GM12865 (cell line): ENCODE measurements at places on chromosomes 5 and 9.
A peak's percentile ranks its signal among the peaks of the same experiment; 100 is the strongest.

DNA sequence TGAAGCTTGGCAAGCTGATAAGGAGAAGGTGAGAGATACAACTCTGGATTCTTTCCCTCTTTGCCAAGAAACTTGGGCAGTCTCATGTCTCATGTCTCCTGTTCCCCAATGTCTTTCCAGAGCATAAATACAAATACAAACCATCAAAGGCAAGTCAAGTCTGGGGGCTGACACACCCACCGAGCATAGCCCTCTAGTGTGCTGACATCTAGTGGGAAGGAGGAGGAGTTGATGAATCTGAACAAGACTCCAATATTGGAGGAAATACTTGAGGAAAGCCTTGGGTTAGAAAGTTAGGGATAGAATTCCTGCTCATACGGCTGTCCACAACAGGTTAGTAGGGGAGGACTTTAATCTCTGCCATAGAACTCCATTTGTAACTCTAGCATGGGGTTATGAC is 8.6 kb downstream of the MLANA start:
- no peak for DNase-seq

DNA sequence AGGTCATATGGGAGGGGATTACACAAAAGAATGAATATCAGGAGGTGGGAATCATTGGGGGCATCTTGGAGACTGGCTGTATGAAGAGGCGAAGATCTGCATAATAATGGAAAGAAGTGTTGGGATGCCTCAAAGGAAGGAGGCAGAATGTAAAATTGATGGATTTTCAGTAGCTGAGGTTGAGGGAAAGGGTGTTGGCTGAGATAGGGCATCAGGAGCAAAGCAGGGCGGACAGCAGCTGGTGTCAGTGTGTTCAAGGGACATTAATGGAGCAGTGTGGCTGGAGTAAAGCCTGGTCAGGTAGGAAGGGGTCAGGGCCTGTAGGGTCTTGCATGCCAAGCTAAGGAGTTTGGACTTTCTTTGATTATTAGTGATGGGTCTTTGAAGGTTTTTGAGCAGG is 65.2 kb upstream of the TNFAIP8 start:
- DNase-seq: no peak

GRCh38 chr5:74865256-74865803 is 857 bp downstream of the FAM169A start:
- DNase-seq: no peak

DNA sequence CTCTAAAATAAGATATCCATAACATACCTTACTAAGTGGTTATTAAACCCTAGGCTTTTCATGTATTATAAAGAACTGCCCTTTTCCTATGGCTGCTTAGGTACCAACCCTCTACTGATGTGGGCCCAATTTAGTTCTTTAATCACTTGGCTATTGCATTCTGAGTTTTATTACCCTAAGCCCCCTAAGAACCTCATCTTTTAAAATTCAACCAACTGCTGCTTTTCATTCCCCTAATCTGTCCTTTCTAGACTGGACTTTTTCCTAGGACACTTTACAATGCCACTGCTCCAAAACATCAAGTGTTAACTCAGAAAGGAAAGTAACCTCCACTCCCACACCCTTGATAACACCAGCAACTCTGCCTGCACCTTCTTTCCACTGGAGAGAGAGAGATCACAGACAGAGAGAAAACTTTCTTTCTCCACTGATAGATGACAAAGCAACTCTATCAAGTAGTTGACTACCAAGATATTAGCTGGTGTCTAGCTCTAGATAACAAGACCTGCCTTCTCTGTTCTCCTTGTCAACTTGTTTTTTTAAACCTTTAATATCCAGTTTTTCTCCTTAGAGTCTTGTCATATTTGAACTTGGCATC is 27.3 kb downstream of the ELL2 start:
- DNase-seq: no peak

DNA sequence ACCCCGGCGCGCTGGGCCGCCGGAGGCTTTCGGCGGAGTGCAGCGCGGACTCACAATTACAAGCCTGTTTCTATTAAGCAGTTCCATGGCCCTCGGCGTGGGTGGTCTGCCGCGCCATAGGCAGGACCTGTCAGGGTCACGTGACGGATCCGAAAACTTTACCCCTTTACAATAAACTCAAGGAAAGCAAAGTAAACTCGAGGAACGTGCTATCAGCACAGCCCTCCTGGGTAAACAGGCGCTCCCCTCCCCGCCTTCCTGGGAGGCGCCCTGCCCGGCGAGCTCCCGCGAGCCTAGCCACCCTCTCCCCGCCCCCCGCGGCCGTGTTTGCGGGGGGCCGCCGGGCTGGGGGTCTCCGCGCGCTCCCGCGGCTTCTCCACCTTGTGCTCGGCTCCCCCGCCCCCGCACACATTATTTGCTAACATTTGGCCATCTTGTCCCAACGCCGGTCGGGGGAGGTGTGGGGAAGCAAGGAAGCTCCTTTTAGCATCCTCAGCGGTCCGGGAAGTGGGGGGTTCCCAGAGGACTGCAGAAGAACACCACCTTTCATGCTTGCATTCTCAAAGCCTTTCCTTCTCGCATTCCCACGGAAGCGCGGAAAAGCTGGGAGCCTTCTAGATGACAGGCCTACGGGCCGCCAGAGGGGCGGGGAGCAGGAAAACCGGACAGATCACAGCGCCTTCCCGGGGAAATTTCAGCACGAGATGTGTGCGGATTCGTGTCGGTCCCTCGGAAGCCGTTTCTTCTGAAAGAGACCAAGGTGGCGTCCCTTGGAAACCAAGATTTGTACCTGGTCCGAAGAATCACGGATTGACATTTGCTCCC is at the start of gene PTCH1:
Gene PTCH1, minus strand, starts transcription at position 238 of the 825 bp plus-strand sequence.
- no peak for DNase-seq

DNA sequence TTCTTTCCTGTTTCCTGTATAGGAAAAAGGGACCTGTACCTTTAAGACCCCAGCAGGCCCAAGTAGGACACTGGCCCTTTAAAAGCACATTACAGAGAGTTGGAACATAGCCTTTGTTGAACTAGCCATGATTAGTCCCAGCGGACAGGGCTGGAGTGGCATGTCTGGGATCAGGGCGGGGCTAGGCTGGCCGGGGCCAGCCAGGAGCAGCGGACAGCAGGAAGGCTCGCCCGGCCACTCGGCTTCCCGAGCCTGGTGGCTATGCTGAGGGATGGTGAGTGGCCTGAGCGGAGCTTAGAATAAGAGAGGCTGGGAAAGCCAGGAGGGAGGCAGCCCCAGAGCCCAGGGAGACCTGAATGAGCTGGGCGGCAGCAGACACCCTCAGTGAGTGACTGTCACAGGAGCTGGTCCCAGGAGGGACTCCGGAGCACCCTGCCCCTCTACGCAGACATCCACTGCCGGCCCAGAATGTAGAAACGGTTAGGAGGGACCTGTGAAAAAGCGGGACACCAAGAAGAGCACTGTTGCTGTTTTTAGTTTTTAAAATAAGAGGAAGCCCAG is 92.1 kb downstream of the DAB2IP start:
- DNase-seq: no peak

DNA sequence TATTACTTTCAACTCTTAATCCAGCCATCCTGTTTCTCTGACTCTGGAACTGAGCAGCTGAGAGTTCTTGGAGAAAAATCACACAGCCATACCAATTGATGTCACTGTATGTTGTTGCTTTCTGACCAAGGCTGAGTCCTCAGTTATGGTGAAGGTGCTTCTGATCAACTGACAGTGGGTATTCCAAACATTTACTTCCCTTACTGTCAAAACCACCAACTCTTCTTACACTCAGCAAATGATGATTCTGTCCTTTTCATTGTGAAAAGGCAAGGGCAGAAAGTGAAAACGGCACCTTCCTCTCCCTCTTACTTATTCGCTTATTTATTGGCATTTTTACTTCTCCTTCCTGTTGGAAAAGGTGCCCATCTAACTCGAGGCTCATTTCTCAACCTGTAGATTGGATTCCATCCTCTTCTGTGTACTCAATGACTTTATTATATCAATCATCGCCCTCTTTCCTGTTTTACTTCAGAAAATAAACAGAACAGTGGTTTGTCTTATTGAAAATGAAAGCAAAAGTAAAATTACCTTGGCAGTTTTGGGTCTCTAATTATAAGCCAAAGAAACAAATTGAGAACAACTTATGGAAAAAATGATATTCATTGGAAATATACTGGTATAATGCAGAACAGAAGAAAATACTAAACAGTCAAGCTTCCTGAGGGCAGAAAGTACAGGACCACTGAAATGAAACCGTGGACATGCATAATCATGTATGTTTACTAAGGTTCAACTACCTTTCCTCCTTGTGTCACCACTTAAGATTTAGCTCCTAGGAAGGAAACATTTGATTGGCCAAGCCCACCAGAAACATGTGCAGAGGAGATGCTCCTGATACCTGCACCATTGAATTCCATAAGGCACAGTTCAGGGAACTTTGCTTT is 104.5 kb upstream of the CHD1 start:
- DNase-seq: no peak

GRCh38 chr9:88802533-88802932 is 188.7 kb upstream of the S1PR3 start:
- DNase-seq: no peak

DNA sequence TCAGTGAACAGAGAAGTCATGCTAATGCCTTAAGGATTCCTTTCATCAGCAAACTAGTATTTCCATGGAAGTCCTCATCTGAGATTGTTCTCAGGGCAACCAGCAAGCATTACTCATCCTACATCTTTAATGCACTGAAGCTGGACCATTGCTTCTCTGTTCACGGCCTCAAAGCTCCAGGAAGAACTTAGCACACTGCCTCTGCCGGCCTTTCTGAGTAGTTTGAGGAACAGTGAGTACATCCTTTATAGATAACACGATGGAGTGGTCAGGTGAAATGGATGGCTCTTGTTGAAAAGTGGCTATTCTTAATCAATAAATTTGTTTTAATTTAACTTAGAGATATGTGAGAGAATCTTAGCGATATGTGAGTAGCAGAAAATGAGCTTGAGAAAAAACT is 35.8 kb downstream of the MEGF10 start:
- no peak for DNase-seq

DNA sequence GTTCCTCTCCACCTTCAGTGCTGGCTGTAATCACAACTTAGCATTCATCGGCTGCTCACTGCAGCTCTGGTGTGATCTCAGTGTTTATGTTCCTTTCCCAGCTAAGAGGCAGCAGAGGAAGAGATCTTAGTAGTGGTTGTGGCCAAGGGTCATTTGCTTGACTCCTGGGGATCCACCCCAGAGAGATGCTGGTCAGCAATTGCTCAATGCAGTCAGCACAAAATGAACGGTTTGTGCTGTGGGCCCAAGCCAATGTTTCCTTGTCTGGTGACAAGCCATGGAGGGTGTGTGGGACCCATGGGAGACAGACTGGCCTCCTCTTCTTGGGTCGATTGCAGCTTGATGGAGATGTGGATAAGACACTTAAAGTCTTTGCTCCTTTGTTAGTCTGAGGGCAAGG is 16.1 kb upstream of the FRMD3 start:
- DNase-seq: no peak

- no peak for DNase-seq
These were observed 29.5 kb downstream of the CDH9 start for GRCh38 chr5:27008604-27009539.

- no peak for DNase-seq
These were observed 21.0 kb downstream of the NR2F1 start for GRCh38 chr5:93603793-93604643.

DNA sequence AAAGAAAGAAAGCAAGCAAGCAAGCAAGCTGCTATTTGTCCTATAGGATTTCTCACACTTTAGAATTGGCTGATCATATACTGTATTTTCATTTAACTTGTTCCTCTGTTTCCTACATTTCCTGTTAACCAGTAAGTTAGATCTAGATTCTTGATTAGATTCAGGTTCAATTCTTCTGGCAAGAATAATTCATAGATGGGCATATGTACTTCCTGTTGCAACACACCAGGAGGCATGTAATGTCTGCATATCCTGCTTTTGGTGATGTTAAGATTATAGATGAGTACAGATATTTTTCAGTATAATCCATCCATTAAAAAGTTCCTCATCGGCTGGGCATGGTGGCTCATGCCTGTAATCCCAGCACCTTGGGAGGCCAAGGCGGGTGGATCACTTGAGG is 10.8 kb upstream of the KIF27 start:
- DNase-seq: no peak

GRCh38 chr5:34866989-34867471 is 28.1 kb downstream of the TTC23L start:
- no peak for DNase-seq

- peak; percentile 60 for DNase-seq
These were observed 502.7 kb downstream of the NR2F1-AS1 start for GRCh38 chr5:93078082-93079038.

DNA sequence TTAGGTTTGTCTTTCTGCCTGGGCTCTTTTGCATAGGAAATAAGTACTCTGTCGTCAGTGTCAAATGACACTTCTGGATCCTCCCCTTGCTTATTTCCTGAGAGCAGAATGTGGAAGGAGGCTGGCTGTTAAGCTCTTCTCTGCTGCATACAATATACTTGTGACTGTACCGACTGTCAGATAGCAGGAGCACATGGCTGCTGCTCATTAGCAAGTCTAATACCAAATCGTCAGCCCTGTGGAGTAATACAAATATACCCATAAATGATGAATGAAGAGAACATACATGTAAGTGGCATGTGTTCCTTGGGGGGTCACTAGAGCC is at the start of gene GPR151:
Gene GPR151, minus strand, starts transcription at position 40 of the 325 bp plus-strand sequence. CDS start 77 bp downstream, outside the sequence.
- no peak for DNase-seq

GRCh38 chr5:149323210-149323609 is 22.1 kb upstream of the GRPEL2 start:
- DNase-seq: no peak

DNA sequence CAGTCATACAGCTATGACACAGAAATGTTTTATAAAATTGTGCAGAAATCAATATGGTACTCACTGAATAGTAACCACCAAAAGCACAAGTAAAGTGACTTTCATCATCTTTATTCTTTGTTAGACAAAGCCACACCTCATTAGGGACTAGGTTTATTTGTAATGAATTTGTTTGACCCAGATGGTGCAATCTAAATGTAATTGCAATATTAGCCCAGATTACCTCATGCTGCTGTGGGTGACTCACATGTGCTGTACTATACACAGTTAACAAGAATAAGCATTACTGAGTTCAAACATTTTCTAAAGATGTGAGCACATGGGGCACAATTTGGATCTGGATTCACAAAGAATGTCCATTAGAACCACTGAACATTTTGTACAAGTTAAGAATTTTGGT is 759.3 kb upstream of the TYRP1 start:
- DNase-seq: no peak
